Effector CD4-positive, alpha-beta T cell (primary cell): ENCODE measurements at places on chromosomes 1 and 21.
A peak's percentile ranks its signal among the peaks of the same experiment; 100 is the strongest.

- DNase-seq: no peak
Observed at GRCh38 chr1:98849969-98850636, 154.6 kb downstream of the PLPPR5 start.

DNA sequence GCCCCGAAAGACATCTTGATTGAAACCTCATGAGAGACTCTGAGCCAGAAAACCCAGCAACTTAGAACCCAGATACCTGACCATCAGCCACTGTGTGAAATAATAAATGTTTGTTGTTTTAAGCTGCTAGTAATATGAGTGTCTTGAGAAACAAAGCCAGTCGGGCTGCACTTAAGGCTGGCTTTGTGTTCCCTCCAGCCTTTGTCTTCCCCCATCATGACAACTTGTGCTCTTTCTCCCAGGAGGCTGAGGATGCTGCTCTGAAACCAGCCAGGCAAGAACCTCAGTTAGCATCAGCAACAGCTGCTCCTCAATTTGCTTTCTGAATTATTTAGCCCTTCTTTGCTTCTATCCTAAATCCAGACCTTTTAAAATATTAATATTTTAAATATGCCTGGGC, 78.2 kb downstream of the SLC16A1 start:
- no peak for DNase-seq

- peak; percentile 10 for DNase-seq
Observed at GRCh38 chr1:109201123-109201703, 12.5 kb upstream of the SARS1 start.

DNA sequence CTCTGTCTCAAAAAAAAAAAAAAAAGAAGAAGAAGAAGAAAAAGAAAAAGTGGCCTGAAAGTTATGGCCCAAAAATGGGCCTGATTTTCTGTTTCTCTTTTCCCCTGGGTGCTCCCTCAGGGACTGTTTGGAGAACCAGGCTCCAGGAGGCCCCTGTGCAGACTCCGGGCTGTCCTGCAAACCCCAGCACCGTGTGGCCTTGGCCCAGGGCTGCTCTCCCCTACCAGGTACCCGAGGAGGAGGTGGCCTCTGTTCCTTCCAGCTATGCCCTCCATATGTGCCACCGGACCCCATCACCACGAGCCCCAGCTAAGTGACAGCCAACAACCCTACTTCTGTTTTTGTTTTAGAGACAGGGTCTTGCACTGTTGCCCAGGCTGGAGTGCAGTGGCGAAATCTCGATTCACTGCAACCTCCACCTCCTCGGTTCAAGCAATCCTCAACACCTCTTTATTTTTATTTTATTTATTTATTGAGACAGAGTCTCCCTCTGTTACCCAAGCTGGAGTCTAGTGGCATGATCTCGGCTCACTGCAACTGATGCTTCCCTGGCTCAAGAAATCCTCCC, 7.5 kb upstream of the FAAP20 start:
- no peak for DNase-seq

DNA sequence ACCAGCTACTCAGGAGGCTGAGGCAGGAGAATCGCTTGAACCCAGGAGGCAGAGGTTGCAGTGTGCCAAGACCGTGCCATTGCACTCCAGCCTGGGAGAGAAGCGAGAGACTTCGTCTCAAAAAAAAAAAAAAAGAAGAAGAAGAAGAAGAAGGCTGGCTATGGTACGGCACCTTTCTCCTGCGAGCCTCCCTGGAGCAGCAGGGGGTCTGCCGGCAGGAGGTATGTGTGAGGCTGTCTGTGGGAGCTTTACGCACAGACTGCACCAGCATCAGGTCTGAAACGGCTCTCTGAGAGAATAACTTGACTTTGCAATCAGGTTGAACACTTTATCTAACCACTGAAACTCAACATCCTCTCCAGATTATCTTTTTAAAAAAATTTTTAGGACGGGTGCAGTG, 44.9 kb downstream of the CLSTN1 start:
- DNase-seq: no peak

DNA sequence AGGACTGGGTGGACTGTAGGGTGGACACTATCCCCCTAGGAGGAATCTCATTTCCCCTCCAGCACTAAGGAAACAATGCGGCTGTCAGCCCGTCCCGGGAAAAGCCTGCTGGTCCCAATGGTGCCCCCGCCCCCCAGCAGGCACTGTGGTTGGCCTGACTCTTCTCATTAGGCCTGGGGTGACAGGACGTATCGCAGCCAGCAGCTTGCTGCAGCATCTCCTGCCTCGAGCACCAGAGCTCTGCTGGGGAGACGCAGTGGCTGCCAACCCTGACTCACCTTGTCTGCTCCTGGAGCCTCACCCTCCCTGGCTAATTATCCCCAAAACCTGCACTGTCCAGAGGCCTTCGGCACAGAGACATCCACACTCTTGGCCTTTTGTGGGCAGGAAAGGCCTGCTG, 115.1 kb upstream of the GJB5 start:
- no peak for DNase-seq

DNA sequence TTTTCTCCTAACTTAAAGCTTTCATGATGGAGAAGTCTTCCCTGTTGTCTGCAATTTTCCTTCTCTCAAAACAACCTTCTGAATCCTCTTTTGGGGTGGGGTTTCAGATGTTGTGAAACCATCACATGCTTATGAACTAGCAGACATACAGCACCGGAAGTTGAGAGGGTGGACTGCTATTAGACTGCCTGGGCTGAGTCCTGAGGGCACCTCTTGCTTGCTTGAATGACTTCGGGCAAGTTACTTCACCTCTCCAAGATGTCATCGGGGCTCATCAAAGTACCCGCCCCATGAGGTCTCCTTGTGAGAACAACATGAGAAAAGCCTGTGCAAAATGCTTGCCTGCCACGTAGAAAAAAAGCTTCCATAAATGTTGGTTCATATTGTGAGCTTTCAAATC, 89.6 kb downstream of the CCDC185 start:
- DNase-seq: no peak

- no peak for DNase-seq
Observed at GRCh38 chr1:66315671-66316070, 218.3 kb upstream of the SGIP1 start.

DNA sequence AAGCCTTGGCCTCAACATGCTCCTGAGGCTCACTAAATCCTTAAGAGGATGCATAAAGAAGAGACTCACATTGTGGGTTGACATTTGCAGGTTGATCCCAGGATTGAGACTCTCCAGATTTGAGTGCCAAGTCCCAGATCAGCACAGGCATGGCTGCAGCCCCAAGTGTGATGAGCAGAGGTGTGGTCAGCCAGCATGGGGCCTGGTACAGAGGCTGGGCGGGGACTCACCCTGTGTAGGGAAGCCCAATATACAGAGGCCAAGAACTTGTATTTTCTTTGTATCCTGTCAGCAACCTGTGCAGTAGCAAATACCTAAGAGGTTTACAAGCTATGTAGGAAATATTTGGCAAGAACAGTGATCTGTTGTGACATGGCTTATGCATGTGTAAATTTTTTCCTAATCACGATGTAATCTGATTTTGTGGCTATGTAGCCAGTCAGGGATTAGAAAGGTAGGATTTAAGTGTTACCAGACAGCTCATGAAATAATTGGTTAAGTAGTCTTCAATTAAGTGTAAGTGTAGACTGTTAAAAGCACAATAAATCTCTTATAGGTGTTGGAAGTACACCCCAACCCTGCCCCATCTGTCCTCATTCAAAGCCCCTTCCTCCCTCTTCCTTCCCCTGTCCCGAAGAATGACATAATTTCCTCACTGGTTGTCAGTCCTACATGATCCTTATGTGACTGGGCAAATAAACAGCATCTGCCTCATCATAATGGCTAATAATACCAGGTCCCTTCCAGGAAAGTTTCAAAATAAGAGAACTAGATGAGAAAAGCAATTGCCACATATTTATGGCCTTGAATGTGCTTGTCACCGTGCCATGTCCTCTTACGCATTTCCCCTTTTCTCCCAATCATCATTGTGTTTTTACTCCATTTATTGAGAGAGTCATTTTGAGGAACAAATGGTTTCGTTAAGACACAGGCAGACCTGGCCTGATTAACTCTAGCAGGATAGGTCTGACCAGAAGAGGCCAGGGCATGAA, 120.9 kb downstream of the HLX start:
- no peak for DNase-seq

DNA sequence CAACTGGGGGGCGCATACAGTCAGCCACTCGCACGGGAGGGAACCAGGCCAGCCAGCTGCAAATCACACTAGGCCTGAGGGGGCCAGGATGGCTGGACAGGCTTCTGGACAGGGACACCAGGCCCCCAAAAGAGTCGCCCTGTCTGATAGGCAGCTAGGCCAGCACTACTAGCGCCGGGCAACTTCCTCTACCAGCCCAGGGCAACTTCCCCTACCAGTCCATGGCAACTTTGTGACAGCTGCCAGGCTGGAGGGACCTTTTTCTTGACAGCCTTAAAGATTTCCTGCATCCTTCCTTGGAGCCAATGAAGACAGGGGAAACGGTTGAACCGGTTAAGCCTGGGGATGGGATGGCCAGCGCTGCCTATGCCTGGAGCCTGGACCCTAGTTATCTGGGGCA, 5.1 kb downstream of the IFFO2 start:
- DNase-seq: no peak

- DNase-seq: no peak
Observed at GRCh38 chr1:169108863-169109560, 2.5 kb downstream of the ATP1B1 start.

- DNase-seq: no peak
Observed at GRCh38 chr1:37839676-37840075, 19.7 kb downstream of the MTF1 start.

GRCh38 chr1:213385806-213386324, 334.8 kb downstream of the RPS6KC1 start:
- no peak for DNase-seq

- no peak for DNase-seq
Observed at GRCh38 chr1:17561561-17561985, 22.1 kb downstream of the ARHGEF10L start.

DNA sequence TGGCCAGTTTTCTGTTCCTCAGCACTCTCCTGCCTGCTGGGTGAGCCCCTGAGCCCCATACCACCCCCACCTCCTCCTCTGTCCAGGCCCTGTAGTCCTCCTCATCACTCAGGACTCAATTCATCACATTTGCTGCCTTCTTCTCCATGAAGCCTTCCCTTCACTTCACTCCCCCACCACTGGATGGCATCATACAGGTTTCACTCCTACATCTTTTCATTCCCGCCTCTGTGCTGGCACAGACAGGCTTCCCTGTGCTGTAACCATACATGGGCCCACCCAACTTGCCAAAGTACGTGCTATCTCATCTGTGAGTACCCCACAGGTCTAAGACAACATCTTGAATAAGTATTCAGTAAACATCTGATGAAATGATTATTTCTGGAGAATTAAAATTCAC, 56.9 kb downstream of the SLC45A1 start:
- no peak for DNase-seq

- DNase-seq: no peak
Observed at GRCh38 chr1:99776120-99776519, 9.7 kb upstream of the FRRS1 start.

DNA sequence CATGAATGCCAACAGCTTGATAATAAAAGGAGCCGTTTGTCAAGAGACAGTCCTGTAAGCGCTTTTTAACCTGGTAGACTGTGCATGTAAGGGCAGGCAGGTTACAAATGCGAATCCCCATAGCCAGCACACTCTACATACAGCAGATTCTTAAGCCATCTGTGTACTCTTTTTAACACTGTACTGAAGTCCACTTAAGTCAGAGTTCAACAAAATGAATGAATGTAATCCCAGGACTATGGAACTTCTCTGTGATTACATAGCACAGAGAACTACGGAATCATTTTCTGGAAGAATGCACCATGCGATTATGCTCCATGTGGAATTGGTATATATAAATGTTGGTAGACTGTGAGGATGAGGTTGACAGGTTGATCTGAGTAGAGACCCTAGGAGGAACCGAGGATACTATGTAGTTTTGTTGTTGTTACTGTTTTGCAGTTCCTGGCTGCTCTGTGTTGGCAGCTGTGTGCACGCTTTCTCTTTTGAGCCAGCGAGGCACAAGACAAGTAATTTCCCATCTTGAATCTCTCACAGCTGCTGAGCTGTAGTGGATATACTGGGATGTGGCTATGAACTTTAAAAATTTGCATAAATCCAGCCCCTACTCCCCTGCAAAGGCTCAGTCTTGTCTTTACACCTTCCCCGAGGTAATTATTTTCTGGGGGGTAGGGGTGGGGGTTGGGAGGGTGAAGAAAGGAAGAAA, 21.9 kb downstream of the LRRC8D start:
- no peak for DNase-seq

- no peak for DNase-seq
Observed at GRCh38 chr1:198520524-198521254, 19.8 kb downstream of the ATP6V1G3 start.

- peak; percentile 36 for DNase-seq
Observed at GRCh38 chr1:174158767-174159251, 511 bp upstream of the RABGAP1L start.

DNA sequence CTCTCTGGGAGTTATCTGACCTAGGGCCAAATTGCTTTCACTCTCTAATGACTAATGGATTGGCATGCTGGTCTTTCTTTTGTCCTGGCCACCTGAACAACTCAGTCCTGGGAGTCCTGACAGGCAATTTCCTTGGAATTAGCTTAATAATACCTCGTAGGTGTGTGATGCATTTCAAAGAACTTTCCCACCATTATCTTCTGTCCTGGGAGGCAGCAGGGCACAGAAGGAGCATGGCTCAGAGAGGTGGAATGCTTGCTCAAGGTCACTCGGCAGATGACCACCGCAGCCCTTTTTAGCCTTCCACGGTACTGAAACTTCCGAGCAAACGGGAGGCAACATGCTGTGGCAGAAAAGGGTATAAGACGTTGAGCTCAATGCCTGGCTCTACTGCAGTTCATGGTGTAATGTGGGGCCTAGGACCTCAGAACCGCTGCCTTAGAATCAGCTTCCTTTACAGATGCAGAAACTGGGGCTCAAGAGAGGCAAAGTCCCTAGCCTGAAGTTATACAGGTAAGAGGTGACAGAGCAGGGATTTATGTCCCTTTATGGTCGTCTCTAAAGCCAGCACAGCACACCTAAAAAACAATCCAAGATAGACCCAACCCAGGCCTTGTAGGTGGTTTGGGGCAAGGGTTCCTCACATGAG, 3.2 kb downstream of the ID3 start:
- DNase-seq: no peak

DNA sequence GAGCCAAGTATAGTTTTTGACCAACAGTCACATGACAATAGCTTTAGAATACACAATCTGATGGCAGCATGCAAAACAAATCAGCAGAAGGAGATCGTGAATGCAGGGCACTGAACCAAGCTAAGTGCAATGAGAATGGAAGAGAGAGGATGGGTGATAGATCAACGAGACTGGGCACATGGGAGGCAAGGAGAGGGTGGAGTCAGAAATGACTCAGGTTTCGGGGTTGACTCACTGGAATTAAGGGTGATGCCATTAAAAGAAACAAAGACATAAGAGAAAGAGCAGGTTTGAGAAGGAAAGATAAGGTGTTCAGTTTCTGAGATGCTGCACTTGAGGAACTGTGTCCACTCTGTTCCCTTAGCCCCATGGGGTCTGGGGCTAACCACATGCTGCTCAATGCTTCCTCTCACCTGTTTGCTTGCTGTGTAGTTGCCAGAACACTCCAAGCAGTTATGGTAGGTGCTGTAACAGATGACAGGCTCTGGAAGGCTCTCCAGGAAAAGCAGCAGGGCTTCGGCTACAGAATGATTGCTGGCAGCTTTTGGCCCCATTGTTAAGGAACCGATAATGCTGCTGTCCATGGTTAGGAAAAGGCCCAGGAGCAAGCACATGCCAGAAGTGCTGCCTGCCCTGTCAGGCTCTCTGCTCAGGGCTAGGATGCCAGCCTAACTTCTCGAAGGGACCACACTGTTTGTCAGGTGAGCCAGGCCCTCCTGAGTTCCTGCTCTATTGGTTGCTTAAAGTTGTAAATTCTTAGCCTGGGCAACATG, 6.1 kb upstream of the MTF1 start:
- DNase-seq: no peak
